Nucleus accumbens (tissue), 56 donors: ENCODE measurements at places on chromosomes 5 and 9.

GRCh38 chr9:121886759-121887485, 206.2 kb downstream of the TTLL11 start:
- DNase-seq, result no peak

DNA sequence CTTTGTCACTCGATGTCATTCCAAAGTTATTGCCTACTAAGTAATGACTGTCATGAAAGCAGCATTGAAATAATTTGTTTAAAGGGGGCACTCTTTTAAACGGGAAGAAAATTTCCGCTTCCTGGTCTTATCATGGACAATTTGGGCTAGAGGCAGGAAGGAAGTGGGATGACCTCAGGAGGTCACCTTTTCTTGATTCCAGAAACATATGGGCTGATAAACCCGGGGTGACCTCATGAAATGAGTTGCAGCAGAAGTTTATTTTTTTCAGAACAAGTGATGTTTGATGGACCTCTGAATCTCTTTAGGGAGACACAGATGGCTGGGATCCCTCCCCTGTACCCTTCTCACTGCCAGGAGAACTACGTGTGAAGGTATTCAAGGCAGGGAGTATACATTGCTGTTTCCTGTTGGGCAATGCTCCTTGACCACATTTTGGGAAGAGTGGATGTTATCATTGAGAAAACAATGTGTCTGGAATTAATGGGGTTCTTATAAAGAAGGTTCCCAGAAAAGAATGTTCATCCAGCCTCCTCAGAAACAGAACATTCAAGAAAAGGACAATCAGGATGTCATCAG, 11.3 kb downstream of the TLR4 start:
- no peak for DNase-seq

DNA sequence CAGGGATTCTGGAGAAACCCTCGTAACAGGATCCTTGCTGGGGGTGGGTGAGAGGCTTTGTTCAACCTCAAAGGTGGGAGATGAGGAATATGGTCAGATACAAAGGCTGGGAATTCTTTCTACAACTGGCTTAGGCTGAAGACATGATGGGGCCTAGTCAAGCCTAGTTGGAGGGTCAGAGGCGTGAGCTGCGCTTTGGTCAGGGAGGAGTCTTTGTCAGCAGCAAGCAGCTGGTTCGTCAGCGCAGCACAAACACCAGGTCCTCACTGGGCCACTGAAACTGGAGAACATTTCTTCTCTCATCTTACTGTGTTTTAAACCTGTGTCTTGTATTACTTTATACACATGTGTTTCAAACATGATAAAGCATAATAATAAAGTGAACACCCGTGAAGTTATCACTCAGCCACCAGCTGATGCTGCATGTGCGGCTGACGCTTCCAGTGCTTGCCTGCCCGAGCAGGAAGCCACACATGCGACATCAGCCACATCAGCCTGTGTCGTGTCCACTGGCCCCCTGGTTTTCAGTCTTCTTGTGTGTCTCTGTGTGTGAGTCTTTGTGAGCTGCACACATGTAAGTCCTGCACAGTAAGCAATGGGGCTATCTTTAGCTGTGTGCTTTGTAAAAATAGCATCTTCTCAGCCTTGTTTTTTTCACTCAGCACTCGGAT, 81.5 kb downstream of the WNK2 start:
- no peak for DNase-seq

GRCh38 chr5:7876867-7877266, 7.9 kb downstream of the MTRR start:
- DNase-seq, result peak; percentile 22

DNA sequence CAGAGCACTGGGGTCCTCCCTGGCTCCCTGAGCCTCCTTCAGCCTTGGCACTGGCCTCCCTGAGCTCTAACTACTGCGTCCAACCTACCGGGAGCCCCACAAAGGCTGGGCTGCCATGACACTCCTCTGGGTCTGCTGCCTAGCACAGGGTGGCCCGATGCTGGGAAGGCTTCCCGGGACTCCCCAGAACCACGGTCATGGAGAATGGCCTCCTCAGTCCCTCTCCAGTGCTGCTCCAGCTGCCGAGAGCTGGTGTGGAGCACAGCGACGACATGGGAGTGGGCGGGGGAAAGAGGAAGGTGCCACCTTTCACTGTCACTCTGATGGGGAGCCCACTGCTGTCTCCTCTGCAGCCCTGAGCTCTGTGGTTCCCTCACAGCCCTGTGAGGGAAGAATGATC, 61.5 kb upstream of the RNF130 start:
- no peak for DNase-seq

- no peak for DNase-seq
These were observed 25.8 kb upstream of the HSD17B3 start for GRCh38 chr9:96327694-96328352.

DNA sequence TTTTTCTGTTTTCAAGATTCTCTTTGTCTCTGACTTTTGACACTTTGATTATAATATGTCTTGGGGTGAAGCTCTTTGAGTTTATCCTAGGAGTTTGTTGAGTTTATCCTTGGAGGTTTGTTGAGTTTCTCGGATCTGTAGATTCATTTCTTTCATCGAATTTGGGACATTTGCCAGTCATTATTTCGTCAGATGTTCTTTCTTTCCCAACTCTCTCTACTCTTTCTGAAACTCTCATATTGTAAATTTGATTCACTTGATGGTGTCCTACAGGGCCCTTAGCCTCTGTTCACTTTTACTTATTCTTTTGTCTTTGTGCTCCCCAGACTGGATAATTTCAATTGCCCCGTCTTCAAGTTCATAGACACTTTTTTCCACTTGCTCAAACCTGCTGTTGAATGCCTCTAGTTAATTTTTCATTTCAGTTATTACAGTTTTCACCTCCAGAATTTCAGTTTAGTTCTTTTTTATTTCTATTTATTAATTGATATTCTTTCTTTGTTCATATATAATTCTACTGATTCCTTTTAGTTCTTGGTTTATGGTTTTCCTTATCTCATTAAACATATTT, 8.1 kb upstream of the TDRD7 start:
- no peak for DNase-seq

GRCh38 chr5:37037840-37038239, 161.3 kb downstream of the NIPBL start:
- DNase-seq, result no peak

DNA sequence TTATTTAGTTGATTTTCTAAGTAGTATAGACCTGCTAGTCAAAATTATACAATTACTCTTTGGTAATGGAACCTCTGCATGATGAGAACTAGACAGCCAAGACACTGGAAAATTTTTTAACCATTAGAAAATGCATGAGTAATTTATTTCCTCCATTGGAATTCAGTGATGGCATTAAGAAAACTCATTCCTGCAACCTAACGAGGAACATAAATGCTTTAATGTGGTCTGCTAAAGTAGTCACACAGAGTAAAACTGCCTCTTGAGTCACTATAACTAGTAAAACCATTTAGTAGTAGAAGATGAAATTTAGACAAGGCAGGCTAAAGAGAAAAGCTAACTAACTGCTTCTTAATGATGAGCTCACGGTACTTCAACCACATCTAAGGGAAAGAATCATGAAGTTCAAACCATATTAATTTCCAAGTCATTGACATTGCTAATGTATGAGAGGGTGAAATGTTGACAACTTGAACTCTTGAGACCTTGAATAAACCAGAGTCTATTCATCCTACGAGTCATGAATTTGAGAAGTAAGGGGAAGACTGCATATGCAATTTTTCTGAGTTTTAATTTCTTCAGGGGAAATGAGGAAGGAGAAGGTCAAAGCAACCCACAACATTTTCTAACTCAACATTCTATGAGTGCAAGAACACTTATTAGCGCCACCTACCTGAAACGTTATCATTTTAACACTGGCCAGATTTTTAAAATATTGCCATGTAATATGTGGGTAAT, 74.4 kb downstream of the GLIS3 start:
- no peak for DNase-seq

DNA sequence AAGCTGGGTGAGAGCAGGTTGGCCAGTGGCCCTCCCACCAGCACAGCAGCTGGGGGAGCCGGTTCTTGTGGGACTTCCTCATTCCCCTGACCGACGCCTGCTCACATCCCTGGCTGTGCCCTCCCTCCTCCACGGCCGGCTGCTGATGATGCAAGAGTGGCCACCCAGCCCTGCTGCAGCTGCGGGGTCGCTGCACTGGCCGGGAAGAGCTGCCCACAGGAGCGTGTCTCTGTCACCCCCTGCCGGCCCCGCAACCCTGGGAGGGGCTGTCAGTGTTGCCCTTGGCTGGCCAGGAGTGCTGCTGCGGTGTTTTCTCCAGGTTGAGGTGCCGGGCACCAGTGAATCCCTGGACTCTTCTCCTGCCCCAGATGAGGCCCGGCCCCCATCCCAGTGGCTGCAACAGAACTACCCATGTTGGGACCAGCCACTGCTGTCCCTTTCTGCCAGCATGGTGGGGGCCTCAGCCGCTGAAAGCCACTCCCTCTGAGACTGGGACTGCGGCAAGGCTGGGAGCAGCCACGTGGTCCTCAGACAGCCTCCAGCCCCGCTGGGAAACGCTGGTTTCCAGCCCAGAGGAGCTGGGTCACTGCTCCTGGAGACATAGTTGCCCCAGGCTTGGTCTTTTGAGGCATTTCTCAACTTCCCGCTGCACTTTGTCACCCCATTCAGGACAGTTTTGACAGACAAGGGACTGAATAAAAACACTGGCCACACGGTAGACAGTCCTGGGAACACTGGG, 739 bp downstream of the CARD9 start:
- DNase-seq, result no peak

DNA sequence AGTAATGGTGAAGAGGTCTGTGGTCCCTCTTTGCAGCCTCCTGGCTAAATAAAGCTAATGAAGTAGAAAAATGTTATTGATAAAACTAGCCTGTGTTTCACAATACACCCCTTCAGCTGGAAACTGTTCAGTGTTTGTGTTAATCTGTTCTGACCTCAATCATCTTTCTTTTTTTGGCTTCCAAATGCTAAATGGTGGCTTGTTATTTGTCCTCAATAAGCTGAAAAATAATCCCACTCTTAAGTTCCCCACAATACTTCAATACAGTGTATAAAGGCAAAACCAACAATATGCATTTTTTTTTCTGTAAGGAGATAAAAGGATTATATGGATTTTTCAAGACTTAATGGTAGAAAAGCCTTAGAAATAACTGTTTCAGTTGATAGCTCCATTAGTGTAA, 560.5 kb downstream of the TUSC1 start:
- DNase-seq, result no peak
